Activated CD4-positive, alpha-beta T cell treated with anti-CD3 and anti-CD28 coated beads, Interleukin-2, Interleukin-6, amounts not matched to agents 100 ng/mL and 50 ng/mL, durations not matched to agents 16 hours and 8 hours (primary cell): ENCODE measurements at places on chromosomes 16 and 17.

GRCh38 chr16:86320237-86320595, 190.1 kb upstream of the FOXF1 start:
- DNase-seq: no peak

DNA sequence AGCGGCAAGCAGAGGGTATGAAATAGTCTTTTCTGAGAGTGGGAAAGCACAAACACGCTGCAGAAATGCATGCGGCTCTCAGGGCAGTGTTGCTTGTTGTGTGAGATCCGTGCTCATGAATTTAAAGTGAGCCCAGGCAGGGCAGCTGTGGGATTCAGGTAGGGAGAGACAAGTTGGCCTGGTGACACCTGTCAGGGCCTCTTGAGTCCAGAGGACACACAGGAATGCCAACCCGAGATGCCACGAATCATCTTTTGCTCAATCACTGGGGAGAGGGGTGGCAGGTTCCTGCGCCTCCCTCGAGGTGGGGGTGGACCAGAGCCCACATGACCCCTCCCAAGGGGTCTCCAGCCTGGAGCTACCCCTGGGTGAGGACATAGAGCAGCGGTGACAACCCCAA, 211.9 kb downstream of the GSG1L start:
- DNase-seq: no peak

GRCh38 chr17:38604479-38605403, 1.0 kb downstream of the SRCIN1 start:
- DNase-seq: peak; percentile 38

DNA sequence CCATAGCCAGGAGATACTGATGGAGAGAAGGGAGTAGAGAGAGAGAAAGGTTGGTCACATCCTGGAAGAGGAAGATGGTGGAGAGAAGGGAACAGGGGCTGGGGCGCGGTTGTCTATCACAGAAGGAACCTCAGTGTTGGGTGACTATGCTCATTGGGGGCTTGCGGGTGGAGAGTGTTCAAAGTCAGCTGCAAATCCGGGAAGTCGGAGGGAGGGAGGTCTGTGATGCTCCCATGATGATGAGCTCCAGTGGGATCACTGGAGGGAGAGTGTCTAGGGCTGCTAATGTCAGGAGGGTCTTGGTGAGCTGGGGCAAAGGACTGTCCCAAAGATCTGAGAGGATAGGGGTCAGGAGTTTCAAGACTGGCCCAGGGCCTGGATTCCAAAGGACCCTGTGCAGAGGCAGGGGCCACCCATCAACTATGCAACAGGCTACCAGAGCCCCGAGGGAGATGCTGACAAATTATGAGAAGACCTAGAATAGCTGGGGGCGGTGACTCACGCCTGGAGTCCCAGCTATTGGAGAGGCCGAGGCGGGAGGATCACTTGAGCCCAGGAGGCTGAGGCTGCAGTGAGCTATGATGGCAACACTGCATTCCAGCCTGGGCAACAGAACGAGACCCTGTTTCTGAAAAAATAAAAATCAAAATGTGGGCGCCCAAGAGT, 2.6 kb downstream of the SPDYE4 start:
- no peak for DNase-seq

DNA sequence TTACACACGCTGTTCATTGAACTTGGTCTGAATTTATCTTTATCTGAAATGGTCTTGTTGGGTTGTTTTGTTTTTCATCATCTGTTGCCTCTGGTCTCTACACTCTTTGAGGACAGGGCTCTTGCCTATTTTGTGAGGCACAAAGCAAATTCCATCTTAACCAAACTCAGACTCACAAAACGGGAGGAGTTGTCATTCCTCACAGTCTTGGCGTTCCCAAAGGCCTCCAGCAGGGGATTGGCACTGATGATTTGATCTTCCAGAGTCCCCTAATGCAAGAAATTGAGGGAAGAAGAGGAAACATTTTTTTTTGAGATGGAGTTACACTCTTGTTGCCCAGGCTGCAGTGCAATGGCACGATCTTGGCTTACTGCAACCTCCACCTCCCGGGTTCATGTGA, 8.7 kb downstream of the MYH3 start:
- no peak for DNase-seq

- no peak for DNase-seq
Observed at GRCh38 chr16:22220069-22220440, 14.0 kb downstream of the EEF2K start.

DNA sequence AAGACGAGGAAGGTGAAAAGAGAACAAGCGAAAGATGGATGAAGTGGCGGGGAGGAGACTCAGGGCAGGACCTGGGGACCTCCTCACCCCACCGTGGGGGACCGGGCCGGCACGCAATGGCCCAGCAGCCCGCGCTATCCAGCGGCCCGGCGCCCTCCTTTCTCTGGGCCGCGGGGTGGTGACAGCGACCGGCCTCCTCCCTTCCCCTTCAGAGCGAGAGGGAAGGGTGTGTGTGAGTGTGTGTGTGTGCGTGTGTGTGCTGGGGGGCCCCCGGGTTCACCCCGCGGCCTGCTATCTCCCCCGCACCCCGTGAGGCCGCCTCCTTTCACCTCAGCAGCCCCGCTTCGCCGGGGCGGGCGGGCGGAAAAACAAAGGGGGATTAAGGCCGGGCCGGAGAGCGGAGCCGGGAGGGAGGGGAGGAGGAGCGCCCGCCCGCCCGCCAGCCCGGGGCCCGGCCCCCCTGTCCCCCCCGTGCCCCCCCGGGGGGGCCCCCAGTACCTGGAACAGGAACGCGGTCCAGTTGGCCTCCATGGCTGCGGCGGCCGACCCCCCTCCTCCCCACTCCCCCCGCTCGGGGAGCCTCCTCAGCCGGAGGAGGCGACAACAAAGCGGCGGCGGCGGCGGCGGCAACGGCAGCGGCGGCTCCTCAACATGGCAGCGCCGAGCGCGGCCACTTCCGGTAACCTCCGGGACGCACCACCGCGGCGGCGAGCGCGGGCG, at the start of gene VEZF1:
TSS of gene VEZF1 (minus strand) at position 674 of the 720 bp plus-strand sequence. CDS start at position 531, 143 bp downstream.
- DNase-seq: peak; percentile 83

DNA sequence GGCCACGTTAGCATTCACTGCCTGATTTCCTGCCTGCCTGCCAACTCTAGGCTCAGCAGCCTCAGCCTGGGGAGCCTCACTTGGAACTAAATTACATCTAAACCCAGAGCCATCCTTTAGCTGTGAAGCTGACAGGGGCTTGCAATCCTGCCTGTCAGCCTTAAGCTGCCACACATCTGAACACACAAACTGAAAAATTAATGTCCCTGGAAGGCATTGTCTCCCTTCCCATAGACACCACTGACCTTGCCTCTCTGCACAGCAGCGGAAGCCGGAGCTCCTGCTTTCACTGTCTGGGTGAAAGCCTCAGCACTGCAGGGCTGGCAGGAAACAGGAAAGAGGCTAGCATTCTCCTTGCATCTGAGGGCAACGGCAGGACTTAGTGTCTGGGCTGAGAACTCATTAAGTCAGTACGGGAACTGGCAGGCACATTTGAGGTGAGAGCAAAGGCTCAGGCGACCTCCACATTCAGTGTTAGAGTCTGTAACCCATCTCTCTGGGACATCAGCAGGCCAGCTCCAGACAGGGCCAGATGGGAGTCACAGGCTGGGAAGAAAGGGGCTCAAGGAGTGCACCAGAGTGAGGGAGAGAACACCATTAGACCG, 452.4 kb upstream of the C16orf82 start:
- peak; percentile 28 for DNase-seq

DNA sequence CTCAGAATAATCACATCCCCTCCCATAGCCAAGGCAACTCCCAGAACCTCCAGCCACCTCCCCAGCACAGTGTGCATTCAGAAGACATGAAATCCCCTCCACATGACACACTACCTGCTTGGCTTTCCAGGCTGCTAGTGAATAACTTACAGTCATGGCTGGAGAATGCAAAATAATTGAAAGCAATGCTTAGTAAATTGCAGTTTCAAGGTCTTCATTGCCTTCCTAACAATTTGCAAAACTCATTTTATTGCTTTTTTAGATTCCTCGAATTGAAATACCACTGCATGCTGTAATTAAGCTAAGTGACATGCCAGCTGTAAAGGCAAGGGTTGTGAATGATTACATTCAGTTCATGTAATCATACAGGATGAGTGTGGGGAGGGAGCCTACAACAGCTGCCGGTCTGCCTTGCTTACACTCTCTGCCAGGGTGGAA, 29.0 kb upstream of the HOXB13 start:
- no peak for DNase-seq

GRCh38 chr16:87657621-87658192, 55.4 kb downstream of the JPH3 start:
- peak; percentile 64 for DNase-seq

- peak; percentile 65 for DNase-seq
Observed at GRCh38 chr16:58732545-58733247, 1.4 kb downstream of the GOT2 start.

DNA sequence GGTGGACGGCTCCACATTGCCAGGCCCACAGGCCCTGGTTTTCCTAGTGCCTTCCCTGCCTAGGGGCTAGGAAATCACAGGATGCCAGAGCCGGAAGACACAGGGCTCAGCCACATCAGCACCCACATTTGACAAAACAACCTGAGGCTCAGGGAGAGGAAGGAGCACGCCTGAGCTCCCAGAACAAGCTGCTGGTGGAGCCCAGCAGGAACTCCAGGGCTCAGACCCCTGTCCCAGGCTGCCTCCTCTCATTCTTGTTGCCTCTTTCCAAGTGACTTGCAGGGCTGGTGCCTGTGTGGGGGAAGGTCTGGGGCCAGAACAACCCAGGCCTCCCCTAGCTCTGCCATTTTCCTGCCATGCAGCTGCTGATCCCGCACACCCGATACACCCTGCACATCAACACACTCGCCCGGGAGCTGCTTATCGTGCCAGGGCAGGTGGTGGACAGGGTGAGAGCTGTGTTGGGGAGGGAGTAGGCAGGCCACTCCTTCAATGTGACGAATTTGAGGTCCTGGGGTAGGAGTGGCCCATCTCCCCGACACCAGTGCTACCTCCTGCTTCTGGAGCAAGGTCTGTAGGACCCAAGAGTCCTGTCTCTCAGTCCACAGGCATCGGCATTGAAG, 7.6 kb downstream of the ALOX15B start:
- DNase-seq: no peak

GRCh38 chr16:23374721-23375510, 72.8 kb downstream of the SCNN1B start:
- DNase-seq: no peak

GRCh38 chr17:62111562-62112171, 46.6 kb upstream of the MED13 start:
- no peak for DNase-seq

GRCh38 chr17:77476931-77477805, 336.4 kb downstream of the SEC14L1 start:
- DNase-seq: peak; percentile 45

- no peak for DNase-seq
Observed at GRCh38 chr16:3798838-3799237, 81.5 kb upstream of the TRAP1 start.

DNA sequence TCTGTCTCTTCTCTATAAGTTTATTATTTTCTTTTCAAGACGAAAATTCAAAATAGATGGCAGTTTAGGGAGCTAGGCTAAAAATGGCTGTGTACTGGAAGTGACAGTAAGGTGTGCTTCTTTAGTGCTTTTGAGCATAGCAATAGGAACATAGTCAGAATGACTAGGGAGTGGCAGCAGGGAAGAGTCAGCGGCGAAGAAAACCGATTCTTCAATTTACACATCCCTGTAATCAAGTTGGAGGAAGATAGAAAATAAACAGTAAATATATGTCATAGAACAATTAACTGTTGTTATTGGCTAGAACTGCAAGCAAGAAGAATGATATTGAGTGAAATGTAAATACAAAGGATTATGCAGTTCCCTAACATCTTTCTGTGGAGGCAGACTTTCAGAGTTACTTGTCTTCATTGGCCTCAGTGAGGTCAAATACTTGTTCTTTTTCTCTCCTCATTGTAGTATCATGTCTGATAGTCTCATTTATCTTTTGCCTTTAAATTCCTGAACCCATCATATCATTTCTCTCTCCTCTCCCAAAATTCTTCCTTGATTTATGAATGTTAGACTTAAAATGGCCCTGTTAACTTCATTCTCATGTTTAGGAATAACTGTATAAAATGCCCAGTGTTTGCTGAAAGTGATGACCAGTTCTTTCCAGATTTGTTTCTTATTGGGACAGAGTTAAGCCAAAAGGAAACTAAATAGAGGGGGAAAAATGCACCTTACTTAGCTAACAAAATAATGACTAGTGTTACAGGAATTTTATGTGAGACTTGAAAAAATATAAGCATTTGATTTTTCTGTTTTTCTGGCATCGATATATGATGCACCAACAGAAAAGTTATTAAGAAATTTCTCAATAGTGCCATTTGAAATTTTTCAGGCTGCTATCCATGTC, 211.4 kb downstream of the BCAS3 start:
- no peak for DNase-seq
